ENCODE measurements at places on chromosomes 16 and 17.

GRCh38 chr17:83125515-83126274 is 46.3 kb downstream of the METRNL start:
- no peak for DNase-seq

GRCh38 chr16:59440-60059 is 5.9 kb downstream of the SNRNP25 start:
- no peak for DNase-seq

DNA sequence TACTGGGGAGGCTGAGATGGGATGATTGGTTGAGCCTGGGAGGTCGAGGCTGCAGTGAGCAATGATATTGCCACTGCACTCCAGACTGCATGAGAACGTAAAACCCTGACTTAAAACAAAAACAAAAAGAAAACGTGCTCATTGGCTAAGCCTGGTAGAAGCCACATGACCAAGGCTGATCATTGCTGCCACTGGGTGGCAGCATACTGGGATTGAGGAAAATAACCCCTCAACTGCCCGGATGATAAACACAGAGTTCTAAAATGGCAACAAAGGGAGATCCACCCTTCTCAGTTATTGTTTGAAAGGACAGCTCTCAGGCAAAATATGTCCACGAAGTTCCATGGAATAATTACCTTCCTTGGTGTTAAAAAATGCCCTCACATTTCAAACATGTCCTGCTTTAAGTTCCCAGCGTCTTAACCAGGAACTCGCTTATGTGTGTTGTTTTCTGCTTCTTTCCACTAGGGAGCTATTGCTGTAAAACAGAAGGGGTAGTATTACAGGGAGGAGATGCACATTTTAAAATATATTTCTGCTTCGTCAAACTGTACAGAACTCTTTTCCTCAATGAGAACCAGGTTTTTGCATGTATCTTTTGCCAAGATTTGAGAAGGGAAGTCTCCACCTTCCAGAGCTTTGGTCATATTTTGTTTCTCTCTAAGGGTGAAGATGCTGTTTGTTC is 675.3 kb downstream of the MAF start:
- DNase-seq: peak; percentile 9

- DNase-seq: no peak
Observed at GRCh38 chr17:64418506-64419339, 28.1 kb upstream of the PECAM1 start.

GRCh38 chr16:66489385-66489784 is 60.5 kb downstream of the TK2 start:
- DNase-seq: no peak

DNA sequence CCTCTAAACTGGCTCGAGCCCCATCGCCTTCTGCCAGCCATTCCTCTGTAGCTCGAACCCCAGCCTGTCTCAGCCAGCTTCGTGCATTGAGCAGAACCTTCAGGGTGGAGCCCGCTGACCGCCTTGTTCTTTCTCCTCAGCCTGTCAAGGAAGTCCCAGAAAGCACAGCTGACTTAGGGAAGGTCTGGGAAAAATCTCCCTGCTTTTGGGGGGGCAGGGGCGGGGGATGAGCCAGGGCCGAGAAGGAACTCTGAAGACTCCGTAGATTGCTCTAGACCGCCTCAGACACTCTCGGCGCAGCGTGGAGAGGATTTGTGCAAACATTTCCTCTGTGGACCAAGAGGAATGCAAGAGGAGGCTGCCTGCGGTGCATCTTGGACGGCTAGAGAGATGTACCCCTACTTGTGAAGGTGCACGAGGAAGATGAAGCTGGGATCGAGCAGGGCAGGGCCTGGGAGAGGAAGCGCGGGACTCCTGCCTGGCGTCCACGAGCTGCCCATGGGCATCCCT is at the start of gene GLP2R:
GLP2R (plus strand) TSS at position 284 of the 510 bp plus-strand sequence; CDS start at position 424, 140 bp downstream.
- no peak for DNase-seq

GRCh38 chr16:56894331-56894917 is 29.4 kb downstream of the SLC12A3 start:
- DNase-seq: no peak

DNA sequence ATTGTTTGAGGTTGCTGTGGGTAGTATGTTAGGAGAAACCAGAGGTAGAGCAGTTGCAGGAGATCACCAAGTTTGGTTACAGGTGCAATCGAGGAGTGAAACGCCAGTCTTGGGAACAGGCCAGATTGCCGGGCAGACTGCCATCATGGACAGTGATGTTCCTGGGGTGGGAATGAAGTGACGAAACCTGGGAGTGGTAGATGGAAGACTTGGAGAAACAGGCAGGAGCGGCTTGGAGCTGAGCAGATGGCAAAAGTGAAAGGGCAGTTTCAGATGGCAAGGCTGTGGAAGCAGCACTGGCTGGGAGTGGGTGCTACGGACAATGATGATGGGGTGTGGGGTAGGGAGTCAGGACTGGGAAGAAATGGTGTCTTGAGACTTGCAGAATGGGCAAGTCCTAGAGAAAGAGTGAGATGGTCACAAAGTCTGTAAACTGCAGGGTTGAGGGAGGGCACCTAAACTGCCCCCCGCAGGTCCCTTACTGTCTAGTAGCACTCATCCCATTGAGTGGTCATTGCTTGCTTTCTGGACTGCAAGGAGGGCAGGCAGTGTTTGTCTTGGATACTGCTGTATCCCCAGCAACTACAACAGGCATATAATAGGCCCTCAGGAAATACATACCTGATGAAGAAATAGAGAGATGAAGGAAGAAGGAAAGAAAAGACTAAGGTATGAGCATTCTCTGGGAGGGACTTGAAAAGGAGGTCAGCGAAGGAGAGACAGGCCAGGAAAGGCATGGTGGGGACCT is 29.5 kb upstream of the ULK2 start:
- DNase-seq: no peak

DNA sequence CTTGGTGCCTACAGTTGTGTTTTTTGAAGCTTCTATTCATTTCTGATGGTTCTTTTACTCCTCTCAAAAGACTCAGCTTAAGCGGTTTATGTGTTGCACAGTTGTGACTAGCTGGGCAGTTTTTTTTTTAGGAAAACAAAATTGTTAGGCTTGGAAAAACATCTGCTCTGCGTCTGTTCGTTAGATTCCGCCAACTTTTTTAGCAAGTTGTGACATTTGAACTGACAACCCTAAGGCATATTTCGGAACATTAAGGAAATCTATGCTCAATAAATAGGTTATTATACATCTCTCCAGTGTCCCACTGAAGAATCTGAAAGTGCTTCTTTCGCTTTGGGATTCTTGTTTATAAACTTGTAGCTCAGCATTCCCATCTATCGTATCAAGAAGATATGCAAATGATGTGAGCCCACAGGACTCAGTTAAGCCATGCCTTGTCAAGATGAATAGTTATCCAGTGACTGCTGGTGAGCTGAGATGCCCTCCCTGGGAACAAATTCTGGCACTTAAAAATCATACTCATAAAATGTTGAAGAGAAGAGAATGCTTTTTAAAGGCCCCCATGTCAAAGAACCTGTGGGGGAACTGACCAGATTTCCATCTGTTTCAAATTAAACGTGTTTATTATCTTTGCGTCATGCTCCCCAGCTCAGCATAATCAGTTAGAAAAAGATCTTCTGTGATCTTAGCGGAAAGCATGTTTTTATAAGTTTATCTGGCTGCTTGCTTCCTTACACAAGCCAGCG is 109.0 kb upstream of the FAM20A start:
- DNase-seq: no peak
